Renal cortical epithelial cell (primary cell): ENCODE measurements at places on chromosomes 16 and 17.

- peak; percentile 27 for DNase-seq
These were observed at the start of gene SULT1A1 for GRCh38 chr16:28609631-28610594. TSS of gene SULT1A1 (minus strand) at chr16:28610044. CDS start at chr16:28608855, 1,189 bp downstream.

DNA sequence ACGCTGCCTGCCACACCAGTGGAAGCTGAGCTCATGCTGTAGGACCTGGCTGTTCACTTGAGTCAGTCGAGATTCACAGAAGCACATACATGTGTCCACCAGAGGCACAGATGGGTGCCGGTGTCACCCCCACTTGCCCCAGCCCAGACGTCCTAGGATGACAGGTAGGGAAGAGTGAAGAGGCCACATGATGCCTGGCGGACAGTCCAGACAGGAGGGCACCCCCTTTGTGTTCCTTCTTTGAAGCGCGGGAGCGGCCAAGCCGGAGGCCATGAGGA is 8.8 kb downstream of the UBE2I start:
- DNase-seq, result no peak

GRCh38 chr16:72590151-72590937 is 418.4 kb upstream of the PMFBP1 start:
- no peak for DNase-seq

GRCh38 chr16:3207086-3207953 is 19.3 kb downstream of the OR1F1 start:
- DNase-seq, result no peak

DNA sequence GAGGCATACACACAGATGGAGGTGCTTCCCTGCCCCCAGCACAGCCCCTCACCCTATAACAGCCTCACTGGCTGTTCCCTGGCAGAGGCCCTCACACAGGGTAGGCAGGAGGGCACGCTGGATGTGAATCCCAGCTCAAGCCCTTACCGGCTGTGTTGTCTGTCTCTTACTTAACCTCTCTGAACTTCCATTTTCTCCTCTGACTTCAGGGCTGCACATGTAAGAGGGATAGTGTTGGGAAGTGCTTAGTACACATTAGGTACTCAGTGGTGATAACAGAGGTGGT is 24.6 kb upstream of the EIF1 start:
- DNase-seq, result no peak

DNA sequence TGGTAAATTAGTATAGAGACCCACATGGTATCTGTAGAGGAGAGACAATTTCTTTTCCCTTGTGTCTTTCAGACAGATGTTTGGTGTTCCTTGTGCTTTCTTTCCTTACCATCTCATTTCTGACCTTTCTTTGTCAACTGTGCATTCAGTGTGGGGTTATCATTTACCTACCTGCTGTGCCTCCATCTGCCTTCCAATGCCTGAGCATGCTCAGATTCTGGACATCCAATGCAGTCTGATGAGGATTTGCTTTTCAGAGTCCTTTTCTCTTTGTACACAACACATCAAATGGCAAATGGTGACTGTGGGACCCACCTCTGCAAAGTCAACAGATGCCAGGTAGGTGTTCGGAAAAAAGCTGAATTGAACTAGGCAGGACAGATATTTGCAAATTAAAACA is 364.8 kb downstream of the CA10 start:
- no peak for DNase-seq

DNA sequence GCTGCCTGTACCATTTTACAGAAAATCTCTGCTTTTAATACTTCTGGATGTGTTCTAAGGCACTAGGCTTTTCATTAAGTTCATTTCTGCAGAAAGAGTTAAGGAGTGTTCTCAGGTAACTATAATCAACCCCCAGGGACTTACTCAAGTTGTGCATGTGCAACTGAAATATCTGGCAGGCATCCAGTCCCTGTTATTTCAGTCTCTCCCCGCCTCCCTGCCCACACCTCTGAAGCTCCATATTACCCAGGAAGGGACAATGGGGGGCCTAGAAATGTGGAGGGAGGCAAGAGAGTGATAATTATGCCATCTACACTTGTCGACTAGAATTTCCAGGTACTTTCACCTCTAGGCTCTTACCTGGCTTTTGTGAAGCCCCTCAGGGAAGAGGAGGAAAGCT is 432.2 kb downstream of the MAF start:
- DNase-seq, result no peak

GRCh38 chr16:79381603-79382042 is 218.9 kb downstream of the MAF start:
- DNase-seq, result no peak

DNA sequence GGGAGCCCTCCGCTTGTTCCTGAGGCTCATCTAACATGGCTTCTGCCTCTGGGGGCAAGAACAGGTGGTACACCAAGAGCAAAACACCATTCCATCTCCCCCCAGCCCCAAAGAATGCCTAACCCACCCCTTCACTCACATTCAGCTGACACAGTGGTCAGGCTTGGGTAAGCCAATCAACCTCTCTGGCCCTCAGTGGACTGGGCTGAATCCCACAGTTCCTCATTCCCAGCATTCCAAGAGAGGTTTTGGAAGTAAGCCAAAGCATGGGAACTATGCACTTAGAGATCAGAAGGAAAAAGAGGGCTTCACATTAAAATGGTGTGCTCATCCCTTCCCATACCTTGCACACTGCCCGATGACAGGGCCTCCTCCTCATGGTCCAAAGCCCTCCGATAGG is 7.8 kb downstream of the PIGS start:
- peak; percentile 93 for DNase-seq

- no peak for DNase-seq
These were observed 937.7 kb upstream of the SOX9 start for GRCh38 chr17:71183066-71183660.

DNA sequence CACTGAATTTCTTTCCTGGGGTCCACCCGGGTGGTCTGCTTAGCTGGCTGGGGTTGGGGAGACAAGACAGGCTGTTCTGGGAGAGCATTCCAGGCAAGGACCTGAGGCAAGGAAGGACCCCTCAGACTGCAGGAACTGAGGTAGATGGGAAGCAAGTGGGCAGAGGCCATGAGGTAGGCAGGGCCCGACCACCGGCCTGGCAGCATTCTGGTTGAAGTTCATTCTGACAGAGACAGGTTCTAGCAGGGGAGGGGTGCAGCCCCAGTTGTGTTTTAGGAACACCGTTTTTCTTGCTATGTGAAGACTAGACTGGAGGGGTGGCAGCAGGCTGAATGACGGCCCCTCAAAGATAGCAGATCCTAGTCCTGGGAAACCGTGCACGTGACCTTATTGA is 17.5 kb downstream of the B9D1 start:
- DNase-seq, result no peak

DNA sequence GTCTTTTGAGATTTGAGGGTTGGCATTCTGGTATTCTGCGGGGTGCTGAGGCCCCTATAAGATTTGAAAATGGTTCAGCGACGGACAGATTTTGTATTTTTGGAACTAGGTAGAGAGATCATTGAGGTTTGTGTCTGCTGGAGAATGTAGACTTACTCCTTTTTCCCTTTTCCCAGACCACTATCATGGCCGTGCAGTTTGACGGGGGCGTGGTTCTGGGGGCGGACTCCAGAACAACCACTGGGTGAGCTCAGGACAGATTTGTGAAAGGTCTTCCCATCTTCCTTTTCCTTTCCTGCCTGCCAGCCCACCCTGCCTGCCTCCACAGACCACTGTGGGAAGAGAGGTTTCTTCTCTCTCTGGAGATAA is 572 bp downstream of the PSMB6 start:
- DNase-seq, result no peak

- peak; percentile 18 for DNase-seq
These were observed 32.4 kb upstream of the IRX3 start for GRCh38 chr16:54318941-54319340.

GRCh38 chr17:40319651-40320540 is 10.9 kb downstream of the RARA start:
- no peak for DNase-seq

DNA sequence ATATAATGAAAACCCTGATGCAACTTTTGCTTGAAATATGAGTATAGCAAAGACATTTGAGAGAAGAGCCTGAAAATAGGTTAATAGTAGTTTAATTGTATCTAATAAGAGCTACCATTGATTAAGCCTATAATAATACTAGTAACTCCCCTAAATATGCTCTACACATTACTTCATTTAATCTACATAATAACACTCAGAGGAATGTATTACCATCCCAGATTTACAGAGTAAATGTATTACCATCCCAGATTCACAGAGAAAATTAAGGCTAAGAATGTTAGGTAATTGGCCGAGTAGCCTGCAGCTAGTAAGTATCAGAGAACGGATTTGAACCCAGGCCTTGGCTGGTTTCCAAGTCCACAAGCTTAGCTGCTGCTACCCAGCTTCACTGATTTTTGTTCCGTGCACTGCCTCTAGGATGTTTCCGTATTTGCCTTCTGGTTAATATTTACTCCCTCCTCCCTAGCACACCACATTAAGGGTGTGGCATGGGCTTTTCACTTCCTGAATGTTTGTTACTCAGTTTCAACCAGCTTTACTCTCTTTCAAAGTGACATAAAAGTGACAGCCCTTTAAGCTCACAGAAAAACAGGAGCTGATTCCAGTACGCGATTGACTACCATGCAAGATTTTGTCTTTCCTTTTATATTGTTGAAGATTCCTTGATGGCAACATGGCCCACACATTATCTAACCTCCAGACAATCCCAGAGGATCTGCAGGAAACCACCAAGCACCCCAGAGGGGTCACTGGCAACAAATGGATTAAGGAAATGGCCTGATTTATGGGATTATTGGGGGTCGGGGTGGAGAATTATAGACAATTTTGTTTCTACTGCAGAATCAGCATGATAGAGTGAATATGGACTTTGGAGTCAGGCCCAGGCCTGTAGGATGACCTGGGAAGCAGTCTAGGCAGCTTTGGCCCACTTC is 26.7 kb upstream of the TOX3 start:
- peak; percentile 85 for DNase-seq

GRCh38 chr16:15899538-15900100 is 11.2 kb upstream of the CEP20 start:
- DNase-seq, result peak; percentile 98

DNA sequence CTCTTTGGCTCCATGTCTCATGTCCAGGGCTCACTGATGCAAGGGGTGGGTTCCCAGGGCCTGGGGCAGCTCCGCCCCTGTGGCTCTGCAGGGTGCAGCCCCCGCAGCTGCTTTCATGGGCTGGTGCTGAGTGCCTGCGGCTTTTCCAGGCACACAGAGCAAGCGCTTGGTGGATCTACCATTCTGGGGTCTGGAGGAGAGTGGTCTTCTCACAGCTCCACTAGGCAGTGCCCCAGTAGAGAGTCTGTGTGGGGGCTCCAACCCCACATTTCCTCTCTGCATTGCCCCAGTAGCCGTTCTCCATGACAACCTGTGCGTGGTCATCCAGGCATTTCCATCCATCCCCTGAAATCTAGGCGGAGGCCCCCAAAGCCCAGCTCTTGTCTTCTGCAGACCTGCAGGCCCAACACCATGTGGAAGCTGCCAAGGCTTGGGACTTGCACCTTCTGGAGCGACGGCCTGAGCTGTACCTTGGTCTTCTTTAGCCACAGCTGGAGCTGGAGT is 5.2 kb downstream of the IL32 start:
- DNase-seq, result no peak

DNA sequence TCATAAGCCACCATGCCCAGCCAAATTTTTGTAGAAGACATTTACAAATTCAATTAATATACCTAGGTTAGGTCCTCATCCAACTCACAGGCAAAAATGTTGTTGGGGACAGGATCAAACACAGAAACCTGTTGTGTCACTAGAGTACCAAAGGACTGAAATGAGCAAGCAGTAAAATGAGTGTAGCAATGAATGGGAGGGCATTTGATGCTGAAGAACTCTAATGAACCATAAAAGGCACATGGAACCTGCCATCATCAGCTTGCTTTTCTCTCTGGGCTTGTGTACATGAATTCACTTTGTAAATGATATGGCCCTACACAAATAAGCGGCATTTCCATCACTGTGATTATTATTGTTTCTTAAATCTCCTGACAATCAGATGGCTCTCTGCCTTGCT is 17.8 kb downstream of the USP31 start:
- DNase-seq, result no peak

DNA sequence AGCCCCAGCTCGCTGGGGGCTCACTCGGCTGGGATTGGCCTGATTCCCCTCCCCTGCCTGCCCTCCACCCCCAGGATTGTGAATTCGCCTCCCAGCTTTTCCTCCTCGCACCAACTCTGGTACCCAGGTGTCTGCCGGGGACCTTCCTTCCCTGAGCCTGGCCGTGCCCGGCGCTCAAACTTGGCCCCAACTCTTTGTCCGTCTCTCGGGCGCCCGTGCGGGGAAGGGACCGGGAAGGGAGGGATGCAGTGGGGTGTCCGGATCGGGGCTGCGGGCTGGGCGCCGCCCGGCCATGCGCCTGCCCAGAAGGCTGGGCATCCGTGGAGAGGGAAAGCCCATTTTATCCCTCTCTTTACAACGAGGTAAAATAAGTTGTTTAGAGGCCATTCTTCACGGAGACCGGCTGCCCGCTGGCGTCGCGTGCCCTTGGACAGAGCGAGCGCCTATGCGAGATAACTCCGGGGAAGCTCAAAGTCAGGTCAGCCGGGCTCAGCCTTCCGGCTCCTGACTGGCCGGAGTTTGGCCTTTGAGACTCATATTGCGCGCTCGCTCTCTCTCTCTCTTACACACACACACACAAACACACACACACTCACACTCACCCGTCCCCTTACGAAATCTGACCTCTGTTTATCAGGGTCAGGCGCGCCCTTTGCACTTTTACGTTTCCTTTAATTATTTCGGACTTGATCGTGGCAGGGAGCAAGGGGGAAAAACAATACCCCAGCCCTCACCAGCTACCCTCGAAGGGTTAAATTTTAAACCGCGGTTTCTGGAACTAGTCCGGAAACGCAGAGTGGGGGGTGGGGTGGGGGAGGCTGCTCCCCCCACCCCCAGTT is 774 bp upstream of the MAF start:
- peak; percentile 32 for DNase-seq

GRCh38 chr16:72923757-72924156 is 124.2 kb downstream of the ZFHX3 start:
- DNase-seq, result no peak

DNA sequence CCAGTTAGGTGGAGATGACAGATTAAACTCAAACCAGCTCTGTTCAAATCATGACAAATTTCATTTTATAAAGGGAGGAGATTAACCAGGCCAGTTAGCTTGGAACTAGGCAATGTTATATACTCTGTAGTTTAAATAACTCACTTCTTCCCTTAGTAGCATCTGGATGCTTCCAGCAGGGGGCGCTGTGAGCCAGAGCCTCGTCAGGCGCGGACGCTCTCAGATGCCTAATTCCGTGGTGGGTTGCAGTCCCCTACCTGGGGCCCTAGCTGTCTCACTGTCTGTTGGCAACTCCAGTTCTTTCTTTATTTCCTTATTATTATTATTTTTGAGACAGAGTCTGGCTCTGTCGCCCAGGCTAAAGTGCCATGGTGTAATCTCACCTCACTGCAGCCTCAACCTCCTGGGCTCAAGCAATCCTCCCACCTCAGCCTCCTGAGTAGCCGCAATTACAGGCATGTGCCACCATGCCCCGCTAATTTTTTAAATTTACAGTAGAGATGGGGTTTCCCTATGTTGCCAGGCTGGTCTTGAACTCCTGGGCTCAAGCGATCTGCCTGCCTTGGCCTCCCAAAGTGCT is 17.3 kb upstream of the WFDC1 start:
- DNase-seq, result peak; percentile 22

GRCh38 chr16:15879255-15879811 is 9.1 kb downstream of the CEP20 start:
- DNase-seq, result peak; percentile 92
